ENCODE measurements at places on chromosomes 11 and 22.
A peak's percentile ranks its signal among the peaks of the same experiment; 100 is the strongest.

DNA sequence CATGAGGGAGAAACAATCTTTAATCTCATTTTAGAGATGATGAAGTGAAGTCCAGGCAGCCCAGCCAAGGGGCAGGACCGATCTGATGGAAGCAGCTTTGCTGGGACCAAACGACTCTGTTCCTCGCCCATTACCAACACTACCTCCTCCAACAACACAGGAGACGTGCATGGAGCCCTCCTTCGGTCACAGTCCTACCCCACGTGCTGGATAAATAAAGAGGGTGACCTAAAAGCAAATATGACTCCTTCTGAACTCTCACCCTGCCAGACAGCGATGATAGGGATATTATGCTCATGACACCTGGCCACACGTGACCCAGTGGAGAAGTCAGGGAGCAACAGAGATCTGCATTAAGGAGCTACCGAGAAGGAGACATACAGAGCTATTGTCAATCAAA is 26.0 kb downstream of the SCGB1A1 start:
- no peak for DNase-seq

DNA sequence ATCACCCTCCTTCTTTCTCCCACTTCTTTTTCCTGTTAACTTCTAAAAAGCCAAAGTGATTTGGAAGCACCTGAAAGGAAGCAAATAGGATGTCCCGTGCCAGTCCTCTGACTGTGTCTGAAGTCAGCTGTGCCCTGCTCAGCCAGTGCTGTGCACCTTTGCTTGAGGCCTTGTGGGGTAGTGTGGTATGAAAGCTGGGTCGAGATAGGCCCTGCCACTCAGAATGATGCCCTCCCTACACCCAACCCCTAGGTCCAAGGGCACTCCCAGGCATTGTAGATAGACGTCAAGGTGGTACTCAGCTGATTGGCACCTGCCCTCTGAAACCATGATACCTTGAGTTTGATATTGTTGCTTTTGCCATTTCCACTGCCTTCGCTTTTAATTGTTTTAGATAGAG is 83.6 kb upstream of the RASSF10 start:
- DNase-seq = no peak

DNA sequence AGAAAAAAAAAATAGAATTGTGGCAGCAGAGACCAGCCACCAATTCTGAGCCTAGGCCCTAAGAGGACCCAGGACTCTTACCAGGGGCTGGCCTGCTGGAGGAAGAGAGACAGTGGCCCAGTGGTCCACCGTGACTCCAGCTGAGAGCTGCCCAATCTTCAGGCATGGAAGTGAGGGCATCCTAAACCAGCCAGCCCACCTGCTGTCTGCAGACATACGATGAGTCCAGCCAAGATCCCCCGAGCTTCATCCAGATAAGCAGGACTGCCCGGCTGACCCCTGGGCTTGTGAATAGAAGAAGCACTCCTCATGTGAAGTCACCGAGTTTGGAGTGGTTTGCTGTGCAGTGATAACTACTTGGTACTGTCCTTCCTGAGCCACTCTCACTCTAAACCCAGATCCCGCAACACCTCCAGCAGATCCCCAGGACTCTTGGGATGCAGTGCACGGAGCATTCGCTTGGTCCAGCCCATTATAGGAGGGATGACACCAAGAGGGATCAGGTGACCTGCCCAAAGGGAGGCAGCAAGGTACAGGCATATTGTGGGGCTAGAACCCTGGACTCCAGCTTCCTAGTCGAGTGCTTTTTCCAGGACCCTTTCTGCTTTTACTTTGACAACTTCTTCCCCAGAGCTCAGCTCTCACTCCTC is 41.7 kb upstream of the FGF3 start:
- no peak for DNase-seq

- DNase-seq = no peak
These were observed 1.5 kb downstream of the APOBEC3H start for GRCh38 chr22:39098576-39098975.

DNA sequence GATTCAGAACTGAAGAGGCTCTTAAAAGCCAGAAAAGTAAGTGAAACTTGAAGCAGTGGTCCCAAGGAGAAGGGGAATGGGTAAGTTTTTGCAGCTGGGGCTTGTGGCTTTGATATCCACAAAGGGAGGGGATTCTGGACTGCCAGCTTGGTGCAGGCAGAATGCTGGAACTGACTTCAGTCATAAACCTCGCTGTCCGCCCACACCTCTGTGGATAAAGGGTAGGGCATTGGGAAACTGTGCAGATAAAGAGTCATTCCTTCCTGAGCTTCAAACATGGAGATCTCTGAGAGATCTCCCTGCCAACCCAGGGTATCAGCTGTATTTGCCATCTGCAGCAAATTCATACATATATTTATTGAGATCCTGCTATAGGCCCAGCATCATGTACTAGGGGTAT is 124.3 kb upstream of the OR9Q1 start:
- DNase-seq = no peak

GRCh38 chr11:133892584-133893380 is 47.5 kb upstream of the SPATA19 start:
- no peak for DNase-seq

DNA sequence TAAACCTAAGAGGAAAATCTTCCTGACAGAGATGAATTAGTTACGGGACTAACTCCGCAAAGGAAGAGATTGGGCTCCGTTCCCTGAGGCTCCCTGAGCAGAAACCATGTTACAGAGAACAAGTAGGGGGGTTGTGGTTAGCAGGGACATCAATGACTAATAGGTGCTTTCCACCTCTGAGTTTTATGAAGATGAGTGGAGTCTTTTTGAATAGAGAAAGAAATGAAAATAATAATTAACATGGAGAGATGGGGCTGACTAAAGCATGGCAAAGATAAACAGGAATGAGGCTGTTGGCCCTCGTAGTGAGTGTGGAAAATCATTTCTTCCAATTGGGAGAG is 47.5 kb upstream of the PICALM start:
- DNase-seq = no peak

DNA sequence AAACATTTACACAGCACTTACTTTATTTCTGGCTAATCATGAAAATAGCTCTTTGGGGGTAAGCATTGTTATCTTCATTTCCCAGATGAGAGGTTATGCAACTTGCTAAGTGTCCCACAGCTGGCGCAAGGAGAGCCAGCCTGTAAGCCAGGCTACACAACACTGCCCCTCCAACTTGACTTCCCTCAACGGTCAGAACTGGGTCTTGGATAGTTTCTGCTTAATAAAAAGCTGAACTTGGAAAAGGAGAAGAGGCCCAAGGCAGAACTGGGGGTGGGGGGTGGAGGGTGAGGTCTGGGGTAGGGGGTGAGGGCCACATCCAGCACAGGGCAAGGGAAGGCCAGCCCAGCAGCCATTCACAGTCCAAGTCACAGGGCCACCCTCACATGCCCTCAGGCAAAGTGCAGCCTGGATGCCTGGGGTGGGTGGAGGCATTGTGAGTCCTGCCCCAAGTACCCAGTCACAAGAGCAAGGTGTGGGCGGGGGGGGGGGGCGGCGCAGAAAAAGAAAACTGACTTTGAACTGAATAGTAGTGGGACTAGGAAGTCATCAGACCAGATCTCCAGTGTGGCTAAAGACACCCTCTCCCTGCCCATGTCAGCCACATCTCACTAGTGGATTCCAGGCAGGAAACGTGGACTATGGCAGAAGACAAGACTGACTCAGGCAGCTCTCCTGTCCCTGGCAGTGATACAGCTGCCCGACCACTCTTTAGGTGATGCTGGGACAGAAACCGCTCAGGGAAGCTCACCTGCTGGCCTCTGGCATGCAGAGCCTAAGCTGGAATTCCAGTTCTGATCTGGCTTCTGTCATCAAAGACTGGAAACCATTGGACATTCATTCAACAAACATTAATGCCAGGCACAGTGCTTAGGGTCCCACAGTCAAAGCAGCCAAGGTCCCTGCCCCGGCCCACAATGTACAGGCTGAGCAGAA is 52.4 kb downstream of the PACSIN2 start:
- DNase-seq = no peak

DNA sequence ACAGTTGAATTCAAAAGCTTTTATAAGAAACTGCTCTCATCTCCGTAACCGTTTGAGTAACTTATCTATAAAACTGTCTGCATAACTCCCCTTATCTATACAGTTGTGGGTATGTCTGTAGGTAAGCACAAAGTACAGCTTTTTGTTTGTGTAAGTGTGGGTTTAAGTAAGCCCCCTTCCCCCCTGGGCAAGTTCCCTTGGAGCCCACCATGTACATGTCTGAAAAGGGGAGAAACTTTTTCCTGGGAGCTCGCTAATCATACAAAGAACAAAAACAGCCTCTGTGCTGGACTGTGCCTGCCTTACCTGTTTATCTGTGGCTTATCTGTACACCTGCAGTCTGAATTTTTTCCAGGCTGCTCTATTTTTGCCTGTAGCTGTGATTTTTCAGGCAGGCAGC is 36.3 kb upstream of the TMEM45B start:
- no peak for DNase-seq

DNA sequence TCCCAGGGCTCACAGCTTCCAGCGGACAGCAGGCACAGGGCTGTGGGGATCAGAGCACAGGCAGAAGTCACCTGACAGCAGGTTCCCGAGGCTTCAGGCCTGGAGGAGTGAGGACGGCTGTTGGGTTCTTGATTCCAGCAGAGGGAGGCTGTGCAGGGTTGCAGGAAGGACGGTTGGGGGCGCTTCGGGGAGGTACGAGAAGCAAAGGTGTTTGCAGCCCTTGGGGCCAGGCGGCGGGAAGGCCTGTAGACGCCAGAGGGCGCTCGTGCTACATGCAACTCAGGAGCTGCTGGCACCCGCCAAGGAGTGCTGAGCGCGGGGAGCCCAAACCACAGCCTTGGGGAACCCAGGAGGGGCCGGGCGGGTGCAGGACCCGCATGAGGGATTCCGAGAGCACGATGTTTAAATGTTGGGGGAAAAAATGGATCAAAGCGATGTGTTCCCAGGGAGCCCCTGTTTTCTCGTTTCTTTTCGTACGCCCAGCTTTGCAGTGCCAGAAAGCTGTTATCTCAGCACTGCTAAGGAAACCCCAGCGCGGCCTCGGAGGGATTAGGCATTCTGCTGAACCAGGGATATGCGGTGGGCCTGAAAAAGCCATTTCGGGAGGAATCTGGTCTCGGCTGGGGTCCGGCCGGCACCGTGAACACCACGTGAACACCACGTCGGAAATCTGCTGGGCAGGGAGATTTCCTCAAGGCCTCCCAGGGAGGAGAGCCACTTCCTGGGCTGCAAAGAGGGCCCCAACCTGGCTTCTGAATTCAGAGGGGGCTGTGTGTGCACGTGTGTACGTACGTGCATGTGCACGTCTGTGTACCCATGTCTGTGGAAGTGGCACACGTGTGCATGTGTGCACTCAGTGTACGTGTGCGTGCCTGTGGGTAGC is 88.1 kb downstream of the KCNQ1 start:
- peak; percentile 90 for DNase-seq

DNA sequence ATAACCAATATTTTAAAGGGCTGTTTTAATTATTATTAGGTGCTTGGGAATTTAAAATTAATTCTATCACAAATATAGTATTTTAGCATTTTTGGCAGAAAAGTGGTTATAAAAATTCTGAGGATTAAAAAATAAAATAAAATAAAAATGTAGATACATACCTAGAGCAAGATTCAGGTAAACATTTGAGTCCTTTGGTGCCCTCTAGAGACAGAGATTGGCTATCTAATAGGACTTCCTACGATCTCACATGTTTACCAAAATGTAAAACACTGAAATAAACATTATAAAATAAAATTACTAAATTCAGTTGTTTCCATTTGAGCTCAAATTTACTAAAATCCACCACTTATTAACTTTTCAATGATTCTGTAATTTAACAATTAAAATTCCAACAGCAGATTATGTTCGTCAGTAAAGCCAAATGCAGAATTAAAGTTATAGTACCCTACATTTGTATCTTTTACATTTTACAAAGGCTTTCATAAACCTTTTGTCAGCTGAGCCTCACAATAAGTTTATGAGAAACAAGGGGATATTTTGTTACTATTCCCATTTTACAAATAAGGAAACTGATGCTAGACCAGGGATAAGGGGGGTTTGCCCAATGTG is 27.7 kb downstream of the SLC36A4 start:
- no peak for DNase-seq

DNA sequence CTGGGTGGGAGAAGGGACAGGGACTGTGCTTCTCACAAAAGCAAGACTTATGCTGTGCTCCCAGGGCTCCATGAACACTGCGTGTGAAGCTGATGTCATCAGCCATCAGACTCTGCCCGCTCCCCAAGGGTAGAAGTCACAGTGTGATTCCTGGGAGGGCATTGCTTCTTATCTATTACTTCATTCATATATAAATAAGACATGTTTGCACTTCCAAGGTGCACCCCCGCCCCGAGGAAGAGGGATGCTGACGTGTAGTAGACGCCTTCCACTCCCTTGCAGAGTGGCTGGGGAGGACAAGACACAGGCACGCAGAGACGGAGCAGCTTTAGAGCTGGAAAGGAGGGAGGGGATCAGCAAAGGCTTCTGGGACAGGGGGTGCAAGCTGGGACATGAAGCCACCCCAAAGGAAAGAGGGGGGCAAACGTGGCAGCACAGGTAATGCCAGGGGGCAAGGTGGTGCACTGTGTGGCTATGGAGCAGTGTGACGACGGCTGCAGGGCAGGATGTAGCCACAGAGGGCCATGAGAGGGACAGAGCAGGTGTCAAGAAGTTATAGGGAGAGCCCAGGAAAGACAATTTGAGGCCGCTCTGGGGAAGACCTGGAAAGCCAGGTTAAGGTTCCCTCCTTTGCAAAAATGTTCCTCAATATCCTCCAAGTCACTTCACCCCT is 558.5 kb downstream of the MN1 start:
- DNase-seq = no peak

GRCh38 chr22:21991774-21992173 is 9.2 kb upstream of the TOP3B start:
- DNase-seq = no peak
